ENCODE measurements at places on chromosomes 16 and 17. TPM values are rescaled to one million over a fixed set of nuclear protein-coding genes. Genes with fewer than 3 reads are reported as not detected.

EPX gene
- not detected for total RNA-seq

EXOSC6 gene
- total RNA-seq = 11.3 TPM

RAP1GAP2 gene
- total RNA-seq = 63.8 TPM

ABR gene
- 170 TPM for total RNA-seq

DNA sequence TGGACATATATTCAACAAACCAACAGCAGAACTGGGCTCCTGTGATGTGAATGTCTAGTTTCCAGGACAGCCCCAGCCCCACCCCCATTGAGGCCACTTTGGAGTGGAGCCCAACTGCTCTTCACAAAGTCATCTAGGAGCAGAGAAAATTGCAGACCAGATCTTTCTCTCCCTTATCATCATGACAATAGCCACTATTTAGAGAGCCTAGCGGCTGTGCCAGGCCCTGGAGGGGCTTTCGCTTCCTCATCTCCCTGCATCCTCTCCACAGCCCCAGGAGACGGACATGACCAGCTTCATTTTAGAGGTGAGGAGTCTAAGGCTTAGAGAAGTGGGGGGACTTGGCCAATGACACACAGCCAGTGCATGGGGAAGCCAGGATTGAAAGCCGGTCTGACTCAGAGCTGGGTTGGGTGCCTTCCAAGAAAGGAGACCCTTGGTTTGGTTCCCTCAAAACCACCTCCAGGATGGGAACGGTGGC is 1.4 kb downstream of the PRSS8 start:
- DNase-seq = no peak

- no peak for DNase-seq
These were observed 24.7 kb downstream of the SOCS3 start for GRCh38 chr17:78335209-78335608.

- DNase-seq = no peak
These were observed 66.2 kb downstream of the TMEM132E start for GRCh38 chr17:34645594-34645993.

- DNase-seq = no peak
These were observed 5.5 kb upstream of the SLFN12L start for GRCh38 chr17:35542990-35543389.

DNA sequence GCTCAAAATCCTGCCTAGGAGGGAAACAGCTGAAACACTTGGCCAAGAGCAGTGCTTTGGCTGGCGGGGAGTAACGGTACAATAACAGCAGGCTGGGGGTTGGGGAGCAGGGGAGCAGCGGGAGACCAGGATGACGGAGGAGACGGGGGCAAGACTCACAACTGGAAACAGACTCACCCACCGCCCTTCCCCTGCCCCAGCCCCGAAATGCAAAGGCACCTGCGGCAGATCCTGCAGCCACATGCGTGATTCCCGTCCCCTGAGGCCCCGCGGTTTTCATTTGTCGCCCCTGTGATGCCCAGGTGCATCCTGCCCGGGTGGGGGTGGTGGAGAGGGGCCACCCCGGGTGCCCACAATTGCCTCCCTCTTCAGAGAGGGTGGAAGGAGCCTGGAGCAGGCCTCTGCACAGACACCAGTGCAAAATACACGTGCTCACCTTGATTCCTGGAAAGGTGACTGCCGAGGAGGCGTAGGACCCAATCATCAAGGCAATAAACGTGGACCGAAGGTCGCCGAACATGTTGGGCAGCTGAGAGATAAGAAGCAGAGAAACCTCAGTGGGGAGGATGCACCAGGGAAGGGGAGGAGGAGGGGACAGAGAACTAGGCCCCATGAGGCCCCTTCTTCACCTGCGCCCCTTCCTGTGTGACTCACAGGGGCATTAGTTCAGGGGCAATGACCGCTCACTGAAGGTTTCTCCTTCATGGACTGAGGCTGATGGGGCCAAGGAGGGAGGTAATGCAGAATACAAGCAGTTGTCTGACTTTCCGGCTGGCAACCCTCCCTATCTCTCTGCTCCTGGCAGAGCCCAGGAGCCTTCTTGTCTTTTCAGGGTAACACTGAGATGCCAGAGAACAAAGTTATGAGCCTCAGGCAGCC is 30.4 kb upstream of the PITPNA start:
- DNase-seq = no peak

DNA sequence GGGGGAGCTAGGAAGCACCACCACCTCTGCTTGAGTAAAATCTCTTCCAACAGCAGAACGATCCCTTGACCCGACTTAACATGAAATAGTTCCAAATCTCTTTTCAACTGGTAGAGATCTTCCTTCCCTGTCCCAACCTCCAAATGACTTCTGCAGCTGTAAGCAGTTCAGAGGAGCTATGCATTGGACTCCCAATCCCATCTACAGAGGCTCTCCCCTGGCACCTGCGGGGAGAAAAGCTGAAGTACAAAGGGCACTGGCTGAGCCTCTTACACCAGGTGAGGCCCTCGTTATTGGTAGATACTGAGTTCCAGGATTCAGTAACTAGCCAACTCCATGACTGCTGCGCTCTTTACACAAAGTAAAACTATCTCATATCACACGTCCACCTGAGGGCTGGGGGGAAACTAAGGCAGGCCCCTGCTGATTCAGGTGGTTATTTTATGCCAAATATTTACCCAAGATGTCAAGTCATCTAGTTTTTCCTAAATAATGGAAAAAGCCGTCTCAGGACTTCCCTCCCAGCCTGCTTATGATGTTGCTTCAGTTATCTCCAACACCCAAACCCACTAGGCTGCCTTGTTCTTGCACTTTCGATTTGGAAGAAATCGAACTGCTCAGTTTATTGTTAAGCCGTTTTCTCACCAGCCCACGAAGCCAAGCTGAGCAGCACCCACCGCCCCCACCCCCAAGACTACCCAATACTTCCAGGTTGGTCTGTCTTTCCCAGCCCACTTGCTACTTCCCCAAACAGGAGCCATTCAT is 3.2 kb downstream of the ACTG1 start:
- no peak for DNase-seq
